Lung (tissue), 17 donors: ENCODE measurements at places on chromosomes 2 and 18. TPM values are rescaled to one million over a fixed set of nuclear protein-coding genes. Genes with fewer than 3 reads are reported as not detected.

DNA sequence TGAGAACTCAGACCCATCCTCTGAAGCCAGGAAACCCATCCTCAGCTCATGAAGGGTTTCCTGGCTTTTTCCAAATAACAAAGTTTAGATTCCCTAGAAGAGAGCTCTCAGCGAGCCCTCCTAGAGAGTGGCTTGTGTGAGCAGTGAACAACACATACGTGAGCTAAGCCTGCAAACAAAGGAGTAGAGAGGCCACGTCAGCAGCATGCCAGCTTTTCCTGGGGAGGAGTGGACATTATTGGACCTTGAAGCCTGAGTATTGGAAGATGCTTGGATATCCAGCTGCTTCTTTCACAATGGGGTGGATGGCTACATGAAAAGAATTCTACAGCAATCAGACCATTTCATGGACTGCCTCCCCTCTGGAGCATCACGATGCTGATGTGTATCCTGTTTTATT lies 21.1 kb downstream of the KIF5C start:
- no peak for DNase-seq

DNA sequence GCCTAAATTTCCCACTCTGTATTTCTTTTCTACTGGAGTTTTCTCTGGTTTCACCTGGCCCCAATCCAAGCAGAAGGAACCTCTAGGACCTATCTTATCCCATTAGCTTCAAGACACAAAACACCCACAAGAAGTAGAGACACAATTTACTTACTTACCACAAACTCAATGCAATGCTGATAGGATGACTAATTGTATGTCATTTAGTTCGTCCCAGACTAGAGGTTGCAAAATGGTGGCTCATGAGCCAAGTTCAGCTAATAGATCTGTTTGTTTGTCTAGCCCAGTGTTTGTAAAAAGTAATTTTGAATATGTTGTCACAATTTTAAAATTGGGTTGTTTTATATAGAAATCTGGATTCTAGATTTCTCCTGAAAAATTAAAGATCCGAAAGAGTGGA lies 34.7 kb upstream of the ZSWIM2 start:
- no peak for DNase-seq

DNA sequence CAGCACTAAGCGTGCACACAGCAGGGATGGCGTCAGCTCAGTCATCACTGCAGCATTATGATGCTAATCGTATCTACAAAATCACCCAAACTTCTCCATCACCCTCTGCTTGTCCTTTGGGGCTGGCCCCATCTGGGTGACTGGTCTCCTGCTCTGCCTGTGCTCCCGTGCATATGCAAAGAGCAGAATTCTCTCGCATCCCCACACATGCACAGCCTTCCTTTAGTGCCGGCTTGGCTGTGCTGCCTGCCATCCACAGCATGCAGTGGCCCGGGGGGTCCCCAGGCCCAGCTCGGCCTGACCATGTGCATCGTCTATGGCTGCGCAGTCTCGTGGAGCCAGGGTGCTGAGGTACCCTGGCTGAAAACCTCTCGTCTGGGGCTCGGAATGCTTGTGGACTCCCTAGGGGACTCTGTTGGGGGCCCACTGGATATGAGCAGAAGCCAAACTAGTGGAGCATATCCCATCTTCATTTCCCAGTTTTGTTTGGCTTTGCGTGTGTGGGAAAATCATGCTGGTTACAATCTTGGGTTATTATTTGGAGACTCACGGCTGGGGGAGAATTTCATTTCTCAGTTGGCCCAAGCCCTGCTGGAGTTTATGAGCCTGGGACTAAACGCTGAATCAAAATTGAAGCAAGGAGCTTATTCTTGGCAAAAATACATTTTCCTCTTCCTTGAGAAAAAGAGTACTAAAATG lies 70.9 kb upstream of the HS6ST1 start:
- no peak for DNase-seq

Gene CD8A
- 1.1 TPM for total RNA-seq
